ENCODE measurements at places on chromosomes 4 and X.

DNA sequence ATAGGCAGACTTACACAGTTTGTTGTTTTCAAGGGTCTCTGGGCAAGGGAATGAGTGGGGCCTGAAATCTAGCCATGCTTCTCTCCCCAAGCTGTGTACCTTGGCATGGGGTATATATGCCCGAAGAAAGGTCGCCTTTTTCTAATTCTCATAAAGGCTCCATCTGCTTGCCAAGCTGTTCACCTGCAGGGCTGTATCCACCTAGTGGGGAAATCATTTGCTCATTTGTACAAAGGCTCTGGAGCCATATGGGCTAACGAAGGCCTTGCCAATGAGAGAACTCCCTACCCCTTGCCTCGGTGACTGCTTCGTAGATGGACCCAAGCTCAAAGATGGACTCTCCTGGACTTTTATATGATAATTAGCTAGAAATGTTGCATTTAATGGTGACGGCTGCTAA lies 1097.0 kb downstream of the PDHA2 start:
- no peak for DNase-seq

GRCh38 chr4:10245751-10246150 lies 129.2 kb upstream of the WDR1 start:
- no peak for DNase-seq

GRCh38 chr4:54659313-54659712 lies 1.6 kb downstream of the KIT start:
- no peak for DNase-seq

GRCh38 chr4:52588097-52588496 lies 71.0 kb downstream of the USP46 start:
- no peak for DNase-seq

DNA sequence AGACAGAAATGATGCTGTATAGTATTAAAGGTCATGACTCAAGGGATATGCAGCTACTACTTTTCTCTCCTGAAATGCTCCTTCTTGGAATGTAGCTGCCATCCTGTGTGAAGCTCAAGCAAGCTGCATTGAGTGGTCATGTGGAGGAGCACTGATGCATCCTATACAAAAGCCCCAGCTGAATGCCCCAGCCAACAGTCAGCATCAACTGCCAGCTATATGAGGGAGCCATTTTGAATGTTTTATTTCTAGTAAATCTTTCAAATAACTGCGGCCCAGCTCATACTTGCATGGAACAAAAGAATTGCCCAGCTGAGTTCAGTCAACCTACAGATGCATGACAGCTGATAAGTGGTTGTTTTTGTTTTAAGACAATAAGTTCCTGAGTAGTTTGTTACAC lies 165.0 kb upstream of the GEMIN8 start:
- no peak for DNase-seq

GRCh38 chr4:26144526-26145155 lies 176.2 kb upstream of the RBPJ start:
- DNase-seq = no peak

Data from stimulated activated CD4-positive, alpha-beta T cell treated with anti-CD3 and anti-CD28 coated beads, Interleukin-1b, Interleukin-23, amount 100 ng/mL, for 24 hours (primary cell).